ENCODE measurements at places on chromosomes 5 and 9. TPM values are rescaled to one million over a fixed set of nuclear protein-coding genes. Genes with fewer than 3 reads are reported as not detected.

- no peak for DNase-seq
These were observed 73.7 kb downstream of the RCL1 start for GRCh38 chr9:4866239-4866969.

DNA sequence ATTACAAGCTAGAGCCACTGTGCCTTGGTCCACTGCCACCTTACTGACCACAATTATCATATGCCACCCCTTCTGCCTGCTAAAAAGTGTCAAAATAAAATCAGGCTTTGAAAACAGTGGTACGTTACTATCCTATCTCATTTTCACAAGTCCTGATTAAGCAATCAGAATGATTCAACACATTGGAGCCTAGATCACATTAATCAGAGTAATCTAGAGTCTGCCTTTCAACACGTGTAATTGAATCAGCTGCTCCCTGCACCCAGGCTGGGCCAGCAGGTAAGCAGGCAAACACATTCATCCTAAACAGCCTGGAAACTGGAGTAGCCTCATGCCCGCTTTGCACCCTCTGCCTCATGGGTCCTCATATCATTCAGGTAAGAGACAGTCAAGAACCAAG lies 186.2 kb downstream of the DCP2 start:
- DNase-seq: no peak

GRCh38 chr5:179438011-179438441 lies 92.8 kb upstream of the ADAMTS2 start:
- no peak for DNase-seq

DNA sequence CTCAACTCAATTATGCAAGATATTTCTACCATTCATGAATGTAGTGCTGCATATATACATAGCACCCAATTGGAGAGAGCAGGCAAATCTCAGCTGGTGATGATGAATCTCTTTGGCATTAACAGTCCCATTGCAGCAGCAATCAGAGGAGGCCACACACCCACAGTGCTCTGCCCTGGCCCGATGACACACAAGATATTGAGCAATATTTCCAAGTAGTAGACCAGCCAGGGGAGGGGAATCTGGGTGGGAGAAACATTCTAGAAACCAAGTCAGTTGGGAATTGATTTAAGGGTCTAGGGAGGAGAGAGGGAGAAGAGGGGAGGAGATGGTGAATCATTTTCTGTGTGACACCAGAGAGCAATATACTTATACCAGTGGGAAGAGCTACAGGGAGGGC lies 14.9 kb upstream of the C5orf63 start:
- no peak for DNase-seq

DNA sequence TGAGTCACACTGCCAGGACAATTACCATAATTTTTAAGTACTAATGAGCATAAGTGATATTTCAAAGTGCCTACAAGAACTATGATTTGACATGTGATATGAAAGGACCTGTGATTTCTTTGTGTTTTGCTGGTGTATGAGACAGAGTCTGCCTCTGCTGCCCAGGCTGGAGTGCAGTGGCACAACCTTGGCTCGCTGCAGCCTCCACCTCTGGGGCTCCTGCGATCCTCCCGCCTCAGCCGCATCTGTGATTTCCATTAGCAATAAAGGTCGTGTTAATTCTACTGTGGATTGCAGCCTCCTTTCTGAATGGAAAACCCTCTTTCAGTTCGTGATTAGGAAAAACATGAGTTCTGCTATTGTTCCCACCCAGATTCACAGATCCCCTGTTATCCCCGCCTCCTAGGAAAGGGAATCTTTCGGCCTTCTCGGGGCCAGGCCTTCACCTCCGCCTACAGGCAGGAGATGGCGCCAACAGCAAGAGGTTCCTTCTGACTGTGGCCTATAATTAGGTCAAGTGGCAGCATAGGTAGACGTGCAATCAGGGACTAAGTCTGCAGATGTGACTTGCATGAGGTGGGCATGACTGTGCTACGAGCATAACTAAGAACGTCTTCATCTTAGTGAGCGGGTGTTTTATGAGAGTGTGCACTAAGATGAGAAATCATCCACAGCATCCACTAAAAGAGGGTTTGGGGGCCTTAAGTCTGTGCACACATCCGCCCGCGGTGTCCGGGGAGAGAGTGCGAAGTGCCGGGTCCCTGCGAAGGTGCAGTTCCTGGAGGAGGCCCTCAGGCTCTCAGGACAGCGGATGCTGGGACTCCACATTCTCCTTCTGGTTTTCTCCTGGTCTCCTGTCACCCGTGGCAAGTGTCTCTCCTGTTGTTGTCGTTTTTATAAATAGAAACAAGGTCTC lies 23.1 kb downstream of the TRIM7 start:
- peak; percentile 85 for DNase-seq

DNA sequence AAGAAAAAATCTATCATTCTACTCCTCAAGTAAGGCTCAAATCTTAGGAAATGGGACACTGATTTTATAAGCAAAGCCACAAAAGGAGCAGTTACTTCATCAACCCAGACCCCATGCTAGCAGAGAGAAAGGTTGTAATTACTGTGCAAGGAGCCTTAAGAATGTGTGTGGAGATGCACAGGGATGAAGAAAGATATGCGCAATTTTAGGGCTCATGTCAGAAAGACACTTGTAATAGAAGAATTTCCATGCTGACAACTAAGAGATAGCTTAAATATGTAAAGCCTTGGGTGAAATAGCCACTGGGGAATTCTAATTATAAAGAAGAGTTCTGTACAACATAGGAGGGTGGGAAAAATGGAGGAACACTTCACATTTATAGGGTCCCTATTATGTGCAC lies 141.8 kb downstream of the CRB2 start:
- DNase-seq: no peak

- no peak for DNase-seq
These were observed 244.6 kb upstream of the ATP10B start for GRCh38 chr5:161096581-161096980.

DNA sequence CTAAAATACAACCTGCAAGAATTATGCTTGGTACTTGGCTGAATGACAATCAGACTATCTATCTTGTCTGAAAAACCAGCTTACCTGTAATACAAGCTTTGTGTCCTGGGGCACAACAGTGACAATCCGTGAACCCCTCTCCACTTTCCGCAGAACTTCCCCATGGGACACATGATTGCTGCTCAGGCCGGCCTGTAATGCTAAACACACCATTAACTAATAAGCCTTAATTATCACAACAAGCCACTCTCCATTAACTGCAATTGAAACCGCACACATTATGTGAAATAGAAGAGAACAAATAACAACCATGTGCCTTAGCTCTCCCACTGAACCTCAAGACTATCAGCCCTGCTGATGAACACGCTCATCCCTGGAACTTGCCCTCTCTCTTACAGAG lies 33.7 kb downstream of the ELP1 start:
- DNase-seq: no peak

DNA sequence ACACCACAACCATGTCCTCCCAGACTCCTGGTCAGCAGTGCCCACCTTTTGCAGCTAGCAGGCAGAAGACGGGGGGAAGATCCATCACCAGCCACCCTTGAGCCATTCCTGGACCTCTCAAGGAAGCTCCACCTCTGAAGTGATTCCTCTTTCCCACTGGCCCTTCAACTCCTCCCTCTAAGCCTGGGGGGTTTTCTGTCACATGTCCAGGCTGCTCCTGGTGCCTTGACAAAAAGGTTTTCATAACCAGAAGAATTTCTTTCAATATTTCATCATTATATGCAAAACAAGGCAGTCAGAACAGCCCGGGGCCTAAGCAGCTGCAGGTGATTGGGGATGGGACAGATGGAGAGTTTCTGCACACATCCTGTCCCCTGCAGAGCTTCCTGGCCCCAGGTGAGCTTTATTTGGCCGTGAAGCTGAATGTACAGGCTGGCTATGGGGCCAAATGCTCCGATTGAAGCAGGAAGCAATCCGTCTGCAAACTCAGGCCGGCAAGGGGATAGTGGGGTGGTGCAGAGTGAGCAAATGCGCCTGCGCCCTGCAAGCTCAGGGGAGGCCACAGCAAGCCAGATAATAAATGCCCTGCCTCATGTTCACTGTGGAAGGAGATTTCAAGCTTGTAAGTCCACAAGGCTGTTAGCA lies 173.5 kb downstream of the C5orf15 start:
- DNase-seq: no peak

DNA sequence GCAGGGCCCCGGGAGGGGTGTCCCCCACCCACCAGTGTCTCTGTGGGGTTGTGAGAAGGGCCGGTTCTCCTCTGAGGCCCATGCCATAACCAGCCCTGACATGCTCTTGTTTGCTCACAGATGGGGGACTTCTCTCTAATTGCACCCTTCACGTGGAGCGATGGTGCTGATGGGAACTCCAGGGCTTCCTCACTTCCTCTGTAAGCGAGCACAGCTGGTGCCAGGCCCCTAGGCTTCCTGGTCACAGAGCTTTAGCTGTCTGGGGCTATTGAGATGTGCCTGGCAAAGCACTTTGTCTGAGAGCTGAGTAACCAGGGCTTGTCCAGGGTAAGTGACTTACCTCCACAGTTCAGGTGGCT lies 36.4 kb downstream of the PHF2 start:
- no peak for DNase-seq

DNA sequence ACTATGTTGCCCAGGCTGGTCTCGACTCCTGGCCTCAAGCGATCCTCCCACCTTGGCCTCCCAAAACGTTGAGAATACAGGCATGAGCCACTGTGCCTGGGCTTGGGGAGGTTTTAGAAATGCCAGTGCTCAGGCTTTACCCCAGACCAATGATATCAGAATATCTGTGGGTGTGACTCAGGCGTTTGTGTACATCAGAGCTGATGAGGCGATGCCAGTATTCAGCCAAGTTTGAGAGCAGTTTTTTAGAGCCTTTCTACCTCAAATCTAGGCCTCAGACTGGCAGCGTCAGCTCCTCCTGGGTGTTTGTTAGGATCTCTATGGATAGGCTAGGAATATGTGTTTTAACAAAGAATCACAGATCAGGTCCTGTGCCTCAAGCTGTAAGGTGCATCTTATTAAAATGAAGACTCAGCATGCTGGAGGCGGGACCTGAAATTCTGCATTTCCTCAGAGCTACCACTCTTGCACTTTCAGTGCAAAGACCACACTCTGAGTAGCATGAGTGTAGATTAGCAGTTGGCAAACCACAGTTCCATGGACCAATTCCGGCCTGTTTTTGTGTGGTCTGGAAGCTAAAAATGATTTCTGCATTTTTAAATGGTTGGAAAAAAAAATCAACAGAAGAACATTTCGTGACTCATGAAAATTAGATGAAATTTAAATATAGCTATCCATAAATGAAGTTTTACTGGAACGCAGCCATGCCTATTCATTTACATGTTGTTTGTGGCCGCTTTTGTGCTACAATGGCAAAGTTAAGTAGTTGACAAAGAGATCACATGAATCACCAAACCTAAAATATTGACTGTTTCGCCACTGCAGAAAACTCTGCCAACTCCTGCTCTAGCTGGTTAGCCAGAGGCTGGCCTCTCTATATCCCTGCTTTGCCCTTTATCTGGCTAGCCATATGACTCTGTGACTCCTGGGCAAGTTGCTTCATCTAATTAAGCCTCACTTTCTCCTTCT lies 92.2 kb downstream of the KLF4 start:
- DNase-seq: no peak

DNA sequence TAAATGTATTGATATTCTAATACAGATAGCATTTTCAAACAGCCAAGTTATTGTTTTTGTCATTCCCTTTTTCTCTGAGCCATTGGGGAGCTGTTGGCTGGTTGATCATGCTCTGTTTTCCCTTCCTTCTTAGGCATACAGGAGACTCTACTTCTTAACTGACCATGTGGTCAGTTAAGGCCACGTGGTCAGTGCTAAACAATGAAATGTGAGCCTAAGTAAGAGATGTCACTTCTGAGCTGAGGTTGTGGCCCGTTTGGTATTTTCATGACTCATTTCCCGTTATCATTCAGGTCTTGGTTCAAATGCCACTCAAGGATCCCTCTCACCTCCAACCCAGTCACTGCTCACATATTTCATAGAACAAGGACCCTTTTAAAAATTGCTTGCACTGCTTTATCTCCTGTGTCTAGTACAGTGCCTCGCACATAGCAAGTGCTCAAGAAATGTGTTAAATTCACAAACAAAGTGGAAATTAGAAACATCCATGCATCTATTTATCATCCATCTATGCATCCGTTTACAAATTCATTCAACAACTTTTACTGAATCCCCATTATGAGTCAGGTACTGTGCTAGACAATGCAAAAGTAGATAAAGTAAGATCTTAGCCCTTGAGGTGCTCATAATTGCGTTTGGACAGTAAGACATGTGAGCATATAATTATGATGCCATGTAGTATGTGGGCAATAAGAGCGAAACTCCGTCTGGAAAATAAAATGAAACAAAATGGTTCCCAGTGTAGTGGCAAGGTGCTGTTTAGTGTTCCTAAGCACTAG lies 50.7 kb downstream of the ARRDC3 start:
- no peak for DNase-seq

DNA sequence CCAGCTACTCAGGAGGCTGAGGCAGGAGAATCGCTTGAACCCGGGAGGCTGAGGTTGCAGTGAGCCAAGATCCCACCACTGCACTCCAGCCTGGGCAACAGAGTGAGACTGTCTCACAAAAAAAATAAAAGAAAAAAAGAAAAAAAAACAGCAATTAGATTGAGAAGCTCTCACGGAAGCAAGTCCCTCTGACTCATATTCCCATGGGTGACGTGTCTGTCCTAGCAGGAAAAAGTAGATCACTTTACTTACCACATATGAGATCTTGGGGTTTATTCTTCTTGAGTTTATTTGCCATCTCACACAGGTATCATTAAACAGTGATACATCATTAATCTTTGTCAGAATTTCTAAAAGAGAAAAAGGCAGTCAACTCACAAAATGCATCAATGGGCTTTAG lies 62.6 kb downstream of the SUSD1 start:
- DNase-seq: no peak

DNA sequence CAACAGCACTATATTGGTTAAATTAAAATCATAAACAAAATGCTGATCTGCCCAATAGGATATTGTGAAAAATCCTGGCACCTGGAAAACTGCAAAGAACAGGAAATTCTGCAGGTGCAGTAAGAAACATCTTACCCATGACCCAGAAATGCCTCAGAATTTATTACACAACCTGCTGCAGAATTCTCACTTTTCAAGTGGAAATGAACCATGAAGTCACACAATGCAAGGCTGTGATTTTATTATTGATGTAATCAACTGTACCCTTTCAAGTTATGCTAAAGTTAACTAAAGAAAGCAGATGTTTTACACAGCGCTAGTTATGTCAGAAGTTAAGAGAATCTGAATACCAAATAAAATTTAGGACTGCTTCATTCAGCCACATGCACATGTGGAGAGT lies 6.0 kb downstream of the STRBP start:
- DNase-seq: no peak

- peak; percentile 92 for DNase-seq
These were observed 812 bp downstream of the CACFD1 start for GRCh38 chr9:133460405-133461175.

The GFI1B gene
- 0.63 TPM for polyA plus RNA-seq

The SPINK6 gene
- not detected for polyA plus RNA-seq

The PTRH1 gene
- 6.3 TPM for polyA plus RNA-seq

The RNF183 gene
- 0.04 TPM for polyA plus RNA-seq

The PLEKHG4B gene
- not detected for polyA plus RNA-seq

The SNCAIP gene
- not detected for polyA plus RNA-seq

The PCDHAC2 gene
- not detected for polyA plus RNA-seq

The RGS7BP gene
- not detected for polyA plus RNA-seq

The ARSI gene
- not detected for polyA plus RNA-seq

The NR6A1 gene
- polyA plus RNA-seq: 0.09 TPM
